Activated naive CD4-positive, alpha-beta T cell (primary cell): ENCODE measurements at places on chromosomes 3 and 15.

DNA sequence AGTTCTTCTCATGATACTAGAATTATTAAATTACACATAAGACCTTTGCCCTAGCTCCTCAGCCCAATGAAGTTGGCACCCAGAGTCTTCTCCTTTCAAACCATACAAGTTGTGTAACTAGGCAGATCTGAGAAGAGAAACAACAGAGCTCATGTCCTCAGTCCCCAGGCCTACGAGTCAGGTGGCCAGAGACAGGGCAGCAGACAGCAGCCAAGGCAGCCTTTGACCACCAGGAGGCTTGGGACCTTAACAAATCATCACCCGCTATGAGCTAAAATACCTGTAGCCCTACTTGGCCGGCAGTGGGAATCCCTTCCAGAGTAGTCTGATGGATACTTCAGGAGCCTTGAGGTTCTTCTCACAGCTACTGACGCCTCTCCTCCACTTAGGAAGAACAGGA lies 18.3 kb downstream of the STIMATE start:
- DNase-seq = no peak

GRCh38 chr3:132232231-132232792 lies 84.9 kb upstream of the ACP3 start:
- DNase-seq = no peak

DNA sequence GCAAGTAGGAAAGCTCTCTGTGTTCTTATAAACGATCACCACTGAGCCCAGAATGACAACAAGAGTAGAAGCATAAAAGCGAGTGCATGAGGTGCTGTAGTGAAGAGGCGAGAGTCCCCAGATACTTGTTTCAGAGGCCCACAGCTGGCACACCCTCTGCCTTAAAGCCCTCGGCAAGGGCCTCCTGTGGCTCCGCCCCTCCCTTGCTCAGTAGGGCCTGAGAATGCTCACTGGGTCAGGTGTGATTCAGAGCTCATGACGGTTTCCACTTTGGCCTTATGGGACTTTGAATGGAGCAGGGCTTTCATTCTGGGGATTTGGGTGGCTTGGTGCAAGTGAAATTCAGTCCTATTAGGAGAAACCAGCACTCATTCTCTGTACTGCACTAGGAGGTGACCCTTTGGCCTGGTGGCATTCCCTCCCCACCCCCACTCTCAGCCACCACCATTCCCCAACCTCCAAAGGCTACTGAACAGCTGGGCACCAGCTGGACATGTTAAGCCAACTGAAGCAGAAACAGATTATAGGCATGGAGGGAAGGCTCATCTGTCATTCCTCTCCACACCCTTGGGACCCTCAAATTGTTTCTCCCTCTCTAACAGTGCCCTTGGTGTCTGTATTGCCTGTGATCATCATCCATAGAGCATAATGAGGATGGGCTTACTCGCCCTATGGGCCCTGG lies 109.6 kb upstream of the CTDSPL start:
- no peak for DNase-seq

DNA sequence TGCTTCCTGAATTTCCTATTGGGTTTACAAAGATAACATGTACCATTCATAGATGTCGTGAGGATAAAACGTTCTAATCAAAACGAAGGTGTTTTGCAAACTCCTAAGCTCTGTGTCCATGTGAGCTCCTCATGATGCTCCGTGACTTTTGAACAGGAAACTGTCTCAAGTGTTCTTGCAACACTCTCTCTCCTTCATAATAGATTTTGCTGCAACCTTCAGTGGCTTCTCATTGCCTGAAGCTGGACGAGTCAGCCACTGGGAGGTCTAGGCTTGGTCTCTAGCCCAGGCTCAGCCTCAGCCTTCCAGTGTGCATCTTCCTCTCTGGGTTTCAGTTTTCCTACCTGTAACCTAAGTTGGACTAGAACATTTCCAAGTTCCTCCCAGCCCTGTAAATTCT lies 18.7 kb upstream of the BCL2A1 start:
- DNase-seq = no peak

- no peak for DNase-seq
Observed at GRCh38 chr15:80455668-80456442, 51.7 kb downstream of the ARNT2 start.

- no peak for DNase-seq
Observed at GRCh38 chr3:187290503-187290902, 1.0 kb downstream of the MASP1 start.

- no peak for DNase-seq
Observed at GRCh38 chr15:68765602-68766368, 54.9 kb downstream of the ANP32A start.

GRCh38 chr15:52668133-52668532 lies 11.1 kb downstream of the ATOSA start:
- no peak for DNase-seq

DNA sequence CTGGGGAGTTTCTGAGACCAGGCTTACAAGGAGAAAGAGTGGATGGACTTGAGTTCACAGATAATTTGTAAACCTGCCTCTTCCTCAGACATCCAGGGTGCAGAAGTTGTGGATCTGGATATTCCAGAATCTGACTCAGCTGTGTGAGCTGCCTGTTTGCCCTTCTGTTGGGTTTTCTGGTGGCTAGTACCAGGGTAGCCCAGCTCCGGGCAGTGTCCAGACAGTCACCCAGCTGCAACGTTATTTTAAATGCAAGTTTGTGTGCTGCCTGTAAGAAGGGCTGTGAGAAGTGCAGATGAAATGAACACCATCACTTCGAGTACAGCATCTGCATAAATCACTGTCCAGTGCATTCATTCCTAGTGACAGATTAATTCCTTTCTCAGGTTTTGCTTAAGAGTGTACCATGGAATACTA lies 1053.0 kb downstream of the TUSC7 start:
- no peak for DNase-seq

- DNase-seq = no peak
Observed at GRCh38 chr3:123753286-123753685, 130.8 kb downstream of the MYLK start.

DNA sequence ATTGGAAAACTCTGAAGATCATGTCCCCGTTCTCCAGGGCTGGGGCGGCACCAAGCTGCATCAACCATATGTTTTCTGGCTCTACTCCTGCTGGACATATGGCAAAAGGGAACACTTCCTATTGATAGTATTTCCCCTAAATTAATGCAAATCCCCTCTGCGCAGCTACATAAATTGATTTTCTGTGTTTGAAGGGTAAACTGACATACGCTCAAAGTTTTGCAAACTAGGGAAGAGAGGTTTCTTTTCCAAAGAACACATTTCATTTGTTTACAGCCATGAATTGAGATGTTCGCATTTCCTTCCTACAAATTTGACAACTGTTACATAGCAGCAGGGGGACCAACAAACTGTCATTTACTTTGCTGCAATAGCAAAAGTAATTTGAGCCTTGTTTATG lies 35.9 kb downstream of the CTXND1 start:
- DNase-seq = no peak

DNA sequence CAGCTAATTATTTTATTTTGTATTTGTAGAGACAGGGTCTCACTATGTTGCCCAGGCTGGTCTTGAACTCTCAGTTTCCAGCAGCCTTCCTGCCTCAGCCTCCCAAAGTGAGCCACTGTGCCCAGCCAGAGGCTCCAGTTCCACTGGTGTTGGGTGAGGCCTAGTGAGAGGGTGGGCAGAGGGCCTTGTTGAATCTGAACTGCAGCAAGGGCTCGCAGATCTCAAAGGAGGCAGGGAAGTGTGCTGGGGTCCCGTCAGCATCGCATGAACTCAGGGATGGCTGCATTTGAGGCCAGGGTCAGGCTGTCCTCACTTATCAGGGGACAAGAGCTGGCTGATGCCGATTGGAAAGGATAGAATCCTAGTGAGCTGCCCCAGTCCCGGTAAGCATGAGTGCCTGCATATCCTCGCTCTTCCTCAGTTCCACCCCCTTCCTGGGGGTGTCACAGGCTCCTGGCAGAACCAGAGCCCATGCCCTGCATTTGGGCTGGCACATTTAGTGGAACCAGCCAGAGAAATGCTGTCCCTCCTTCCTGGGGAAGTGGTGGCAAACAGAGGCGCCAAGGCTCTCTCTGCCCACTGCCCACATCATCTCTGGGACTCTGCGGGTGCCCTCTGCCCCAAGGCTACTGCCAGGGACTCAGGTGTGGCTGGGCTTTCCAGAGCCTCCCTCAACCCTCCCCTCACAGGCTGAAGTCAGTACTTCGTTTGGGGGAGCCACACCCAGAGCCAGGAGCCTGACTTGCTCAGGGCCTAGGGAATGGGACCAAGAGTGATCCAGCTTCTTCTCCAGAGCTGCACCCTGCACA lies 24.1 kb downstream of the ALS2CL start:
- no peak for DNase-seq

GRCh38 chr3:57757642-57758297 lies 1.7 kb downstream of the SLMAP start:
- no peak for DNase-seq

DNA sequence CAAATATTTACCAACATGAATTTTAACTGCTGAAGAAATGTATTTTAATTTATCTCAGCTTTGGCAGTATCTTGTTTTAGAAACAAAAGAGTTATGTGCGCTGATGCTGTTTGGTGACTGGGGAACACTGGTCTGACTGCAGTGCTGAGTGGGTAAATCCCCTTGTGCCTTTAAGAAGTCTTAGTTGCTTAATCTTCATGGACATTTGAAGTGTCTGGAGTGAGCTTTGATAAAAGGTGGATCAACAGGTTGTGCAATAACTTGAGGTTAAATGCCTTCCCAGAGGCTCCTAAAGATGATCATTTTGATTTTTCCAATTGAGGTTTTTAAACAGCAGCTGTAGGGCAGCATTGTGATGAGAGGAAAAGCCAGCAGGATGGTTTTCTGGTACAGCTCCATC lies 68.7 kb downstream of the TP63 start:
- no peak for DNase-seq

GRCh38 chr15:54017959-54018358 lies 39.7 kb downstream of the UNC13C start:
- DNase-seq = no peak
